ENCODE measurements at places on chromosomes 4 and X.

- DNase-seq = no peak
Observed at GRCh38 chr4:110164251-110164650, 34.2 kb downstream of the ELOVL6 start.

GRCh38 chrX:25158635-25159034 lies 142.9 kb upstream of the ARX start:
- DNase-seq = no peak

- DNase-seq = no peak
Observed at GRCh38 chr4:98609934-98610333, 48.5 kb downstream of the TSPAN5 start.

DNA sequence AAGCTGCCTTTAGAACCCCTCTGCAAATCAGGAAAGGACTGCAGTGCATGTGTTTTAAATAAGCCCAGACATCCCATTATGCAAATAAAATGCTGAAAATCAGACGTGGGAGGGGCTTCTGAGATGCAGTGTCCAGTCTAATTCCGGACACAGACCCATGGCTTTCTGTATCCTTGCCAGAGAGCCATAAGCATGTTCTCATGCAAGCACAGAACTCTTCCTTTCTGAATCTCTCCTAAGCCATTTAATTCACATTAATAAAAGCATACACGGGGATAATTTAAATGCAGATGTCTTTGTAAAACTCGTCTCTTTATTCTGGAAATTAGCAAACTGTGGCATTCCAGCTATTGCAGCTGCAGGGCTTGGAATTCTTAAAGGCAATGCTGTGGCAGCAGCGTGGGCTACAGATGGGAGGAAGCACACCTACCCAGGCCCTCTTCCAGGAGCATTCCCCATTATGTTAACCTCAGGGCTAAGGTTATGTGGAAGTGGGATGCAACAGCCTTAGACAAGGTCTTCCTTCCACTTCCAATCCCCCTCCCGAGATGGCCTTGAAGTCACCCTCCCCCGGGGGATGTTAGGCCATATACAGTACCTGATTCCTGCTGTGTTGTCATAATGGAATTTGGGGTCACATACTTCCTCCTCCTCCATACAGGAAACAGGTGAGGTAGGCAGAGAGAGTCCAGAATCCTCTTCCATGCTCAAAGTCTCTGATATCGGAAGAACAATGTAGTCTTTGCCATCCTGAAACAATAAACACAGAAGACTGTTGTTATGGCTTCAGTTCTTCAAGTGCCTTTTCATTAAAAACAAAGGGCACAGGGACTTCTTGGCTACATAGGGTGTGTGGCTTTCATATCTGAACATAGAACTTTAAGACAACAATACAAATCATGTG lies 38.1 kb downstream of the KDR start:
- DNase-seq = no peak

- DNase-seq = no peak
Observed at GRCh38 chrX:119427024-119427794, 28.1 kb downstream of the SLC25A43 start.

DNA sequence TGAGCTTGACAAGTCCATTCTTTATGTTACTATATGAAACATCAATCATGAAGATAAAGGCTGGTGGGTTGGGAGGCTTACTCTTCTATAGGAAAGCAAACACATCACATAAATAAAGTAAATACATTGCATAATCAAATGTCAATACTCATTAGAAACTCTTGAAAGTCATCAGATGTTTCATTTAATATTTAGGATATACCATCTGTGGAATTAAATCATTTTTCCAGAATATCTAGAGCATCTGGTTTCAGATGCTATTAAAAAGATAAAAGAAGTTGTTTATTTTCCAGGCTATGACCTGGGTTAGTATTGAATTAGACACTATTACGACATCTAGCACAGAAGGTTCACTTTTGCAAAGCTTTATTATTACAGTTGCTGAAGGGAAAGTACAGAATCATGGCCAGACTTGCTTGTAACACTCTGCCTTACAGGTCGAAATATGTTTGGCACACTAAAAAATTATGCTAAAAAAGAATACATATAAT lies 72.6 kb downstream of the METTL14 start:
- no peak for DNase-seq

DNA sequence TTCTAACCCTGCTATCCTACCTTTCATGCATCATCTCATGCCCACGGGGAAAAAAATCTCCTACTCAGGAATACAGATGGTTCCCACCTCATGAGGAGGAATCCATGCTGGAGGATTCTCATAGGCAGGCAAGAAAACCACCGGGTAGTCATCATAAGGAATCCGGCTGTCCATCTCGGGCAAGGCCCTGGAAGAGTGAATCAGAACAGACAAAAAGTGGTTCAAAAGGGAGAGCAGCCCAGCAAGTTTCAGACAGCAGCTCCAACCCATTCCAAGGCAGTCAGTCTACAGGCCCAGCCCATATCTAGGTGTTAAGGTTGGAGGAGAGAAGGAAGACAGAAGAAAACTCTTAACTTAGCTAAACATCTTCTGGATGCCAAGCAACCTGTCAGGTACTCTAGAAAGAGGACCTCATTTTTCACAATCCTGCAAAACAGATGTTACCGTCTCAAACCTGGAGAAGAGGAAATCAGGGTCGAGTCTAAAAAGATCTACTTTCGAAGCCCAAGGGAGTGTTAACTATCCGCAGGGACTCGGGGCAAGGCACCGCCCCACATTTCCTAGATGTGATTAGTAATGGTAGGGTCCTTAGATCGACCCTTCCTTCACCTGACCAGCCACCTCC lies 447 bp downstream of the PDZD11 start:
- no peak for DNase-seq

Data from NCI-H524 treated with DMSO at 0.1 percent for 48 hours (cell line).